CD4-positive, alpha-beta T cell treated with Interleukin-10 for 1 hour (primary cell): ENCODE measurements at places on chromosomes 6 and 20.
A peak's percentile ranks its signal among the peaks of the same experiment; 100 is the strongest.

DNA sequence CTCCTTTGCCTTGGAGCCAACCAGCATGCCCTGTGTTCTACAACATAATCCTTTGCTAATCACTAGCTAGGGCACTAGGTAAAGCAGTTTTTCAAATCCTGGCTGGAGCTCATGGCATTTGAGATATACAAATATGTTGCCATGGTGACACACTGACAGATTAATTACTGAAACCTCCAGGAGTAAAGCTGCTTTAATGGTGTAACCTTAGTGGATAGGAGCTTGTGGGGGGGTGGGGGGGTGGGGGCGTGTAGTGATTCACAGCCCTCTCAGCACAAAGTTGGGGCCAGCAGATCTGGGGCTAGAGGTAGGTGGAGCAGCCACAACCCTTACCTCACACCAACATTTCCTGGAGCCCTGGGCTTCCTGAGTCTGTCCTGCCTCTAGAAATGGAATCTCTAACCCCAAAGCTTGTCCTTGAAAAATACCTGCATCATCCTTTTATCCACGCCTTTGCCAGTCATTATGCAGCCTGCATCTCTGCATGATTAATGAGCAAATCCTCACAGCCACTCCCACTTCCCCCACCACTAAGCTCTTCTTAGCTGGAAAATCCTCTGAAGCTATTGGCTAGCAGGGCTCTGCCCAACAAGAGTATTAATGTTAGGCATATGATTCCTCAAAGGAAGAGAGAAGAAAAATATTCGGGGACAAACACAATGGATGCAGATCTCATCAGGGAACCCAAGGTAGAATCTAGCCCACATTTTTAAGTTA lies 84.5 kb upstream of the PRND start:
- DNase-seq: no peak

DNA sequence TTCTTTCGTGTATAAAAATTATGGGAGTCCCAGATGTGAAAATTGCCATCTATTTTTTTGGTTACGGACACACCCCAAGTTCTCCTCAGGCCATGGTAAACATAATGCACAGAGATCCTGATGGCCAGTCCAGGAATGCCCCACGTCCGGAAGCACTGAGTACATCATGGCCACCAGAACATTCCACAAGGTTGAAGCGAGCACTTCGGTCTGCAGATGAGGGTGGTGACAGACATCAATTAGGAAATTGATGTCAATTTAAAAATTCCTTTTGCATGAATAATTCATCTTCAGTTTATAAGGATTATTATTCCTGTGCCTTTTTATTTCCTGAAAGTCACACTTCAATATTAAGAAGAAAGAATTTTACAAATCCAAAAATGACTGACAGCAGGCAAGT lies 13.2 kb upstream of the EXOC2 start:
- DNase-seq: no peak

- no peak for DNase-seq
Observed at GRCh38 chr20:10067321-10067720, 32.5 kb downstream of the ANKEF1 start.

GRCh38 chr20:4574356-4574690 lies 147.4 kb upstream of the PRND start:
- DNase-seq: no peak

GRCh38 chr6:118207947-118208346 lies 300.9 kb downstream of the SLC35F1 start:
- no peak for DNase-seq

DNA sequence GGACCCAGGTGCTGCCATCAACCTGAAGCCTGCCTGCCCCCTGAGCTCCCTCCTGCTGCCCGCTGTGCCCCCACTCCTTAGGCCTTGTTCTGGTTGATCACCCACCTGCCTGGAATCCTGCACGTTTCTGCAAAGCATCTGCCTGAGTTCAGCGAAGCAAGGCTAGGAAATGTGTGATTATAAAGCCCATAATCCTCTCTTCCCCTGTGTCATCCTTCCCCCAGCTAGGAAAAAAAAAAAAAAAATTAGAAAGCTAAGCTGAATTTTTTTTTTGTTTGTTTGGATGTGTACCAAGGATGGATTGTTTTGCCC lies 93.2 kb downstream of the FOXA2 start:
- DNase-seq: no peak

GRCh38 chr6:7546020-7546369 lies 4.5 kb downstream of the DSP start:
- no peak for DNase-seq

GRCh38 chr6:24908650-24909035 lies 27.1 kb downstream of the RIPOR2 start:
- DNase-seq: no peak

- no peak for DNase-seq
Observed at GRCh38 chr6:40556881-40557280, 30.3 kb downstream of the LRFN2 start.

DNA sequence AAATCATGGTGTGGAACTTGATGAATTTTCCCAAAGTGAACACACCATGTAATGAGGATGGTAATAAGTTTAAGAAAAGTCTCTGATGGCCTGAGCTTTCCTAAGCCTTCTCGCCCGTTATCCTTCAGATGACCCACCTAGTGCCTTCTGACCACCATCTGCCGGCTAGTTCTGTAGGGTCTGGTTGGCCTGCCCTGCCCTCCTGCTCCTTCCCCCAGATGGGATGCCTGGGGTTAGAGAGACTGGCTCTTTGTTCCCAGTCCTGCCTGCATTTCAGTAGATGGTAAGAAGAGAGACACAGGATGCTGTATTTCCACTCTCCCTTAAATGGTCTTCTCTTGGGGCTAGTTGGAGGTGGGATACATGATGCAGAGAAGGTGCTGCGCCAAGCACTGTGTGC lies 43.0 kb downstream of the TIAM2 start:
- DNase-seq: no peak

DNA sequence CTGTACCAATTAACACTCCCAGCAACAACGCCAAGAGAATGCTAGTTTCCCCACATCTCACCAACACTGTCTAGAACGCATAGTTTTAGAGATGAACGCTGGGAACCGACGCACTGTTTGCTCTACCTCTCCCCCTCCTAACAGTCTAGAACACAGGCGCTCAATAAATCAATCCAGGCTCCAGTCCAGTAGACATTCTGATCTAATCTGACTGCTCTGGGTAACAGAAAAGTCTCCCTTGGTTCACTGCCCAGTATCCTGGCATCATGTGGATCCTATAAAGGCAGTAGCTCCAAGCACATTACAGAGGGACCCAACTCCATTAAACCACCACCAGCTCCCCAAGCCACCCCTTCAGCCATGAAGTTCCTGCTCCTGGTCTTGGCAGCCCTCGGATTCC lies at the start of gene DEFB132:
DEFB132 (plus strand) TSS at position 306 of the 400 bp plus-strand sequence; CDS start at position 361, 55 bp downstream.
- no peak for DNase-seq

DNA sequence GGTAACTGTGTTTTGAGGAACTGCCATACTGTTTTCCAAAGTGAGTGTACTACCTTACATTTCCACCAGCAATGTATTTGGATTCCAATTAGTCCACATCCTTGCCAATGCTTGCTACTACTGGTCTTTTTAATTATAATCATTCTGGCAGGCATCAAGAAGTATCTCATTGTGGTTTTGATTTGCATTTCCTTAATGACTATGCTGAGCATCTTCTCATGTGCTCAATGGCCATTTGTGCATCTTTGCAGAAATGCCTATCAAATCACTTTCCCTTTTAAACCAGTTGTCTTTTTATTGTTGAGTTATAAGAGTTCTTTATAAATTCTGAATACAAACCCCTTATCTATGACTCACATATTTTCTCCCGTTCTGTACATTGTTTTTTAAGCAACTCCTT lies 75.9 kb downstream of the ATG5 start:
- no peak for DNase-seq

DNA sequence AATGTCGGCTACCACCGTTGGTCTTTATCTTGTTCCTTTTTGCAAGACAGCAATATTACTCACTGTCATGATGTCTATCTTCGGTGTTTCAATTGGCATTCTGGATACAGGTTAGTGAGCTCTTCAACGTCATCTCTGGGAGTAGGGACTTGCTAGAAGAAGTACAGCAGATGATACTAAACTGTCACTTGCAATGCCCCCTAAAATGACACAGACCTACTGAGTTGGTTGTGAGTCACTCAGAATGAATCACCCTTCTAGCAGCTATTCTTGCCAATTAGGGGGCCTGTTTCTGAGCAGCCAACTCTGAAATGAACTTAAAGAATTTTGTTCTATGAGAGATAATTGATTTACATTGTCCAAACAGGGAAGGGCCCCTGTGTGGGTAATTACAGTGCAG lies 176.5 kb downstream of the SLC16A10 start:
- DNase-seq: no peak

- no peak for DNase-seq
Observed at GRCh38 chr6:46741482-46741881, 5.3 kb upstream of the ANKRD66 start.

DNA sequence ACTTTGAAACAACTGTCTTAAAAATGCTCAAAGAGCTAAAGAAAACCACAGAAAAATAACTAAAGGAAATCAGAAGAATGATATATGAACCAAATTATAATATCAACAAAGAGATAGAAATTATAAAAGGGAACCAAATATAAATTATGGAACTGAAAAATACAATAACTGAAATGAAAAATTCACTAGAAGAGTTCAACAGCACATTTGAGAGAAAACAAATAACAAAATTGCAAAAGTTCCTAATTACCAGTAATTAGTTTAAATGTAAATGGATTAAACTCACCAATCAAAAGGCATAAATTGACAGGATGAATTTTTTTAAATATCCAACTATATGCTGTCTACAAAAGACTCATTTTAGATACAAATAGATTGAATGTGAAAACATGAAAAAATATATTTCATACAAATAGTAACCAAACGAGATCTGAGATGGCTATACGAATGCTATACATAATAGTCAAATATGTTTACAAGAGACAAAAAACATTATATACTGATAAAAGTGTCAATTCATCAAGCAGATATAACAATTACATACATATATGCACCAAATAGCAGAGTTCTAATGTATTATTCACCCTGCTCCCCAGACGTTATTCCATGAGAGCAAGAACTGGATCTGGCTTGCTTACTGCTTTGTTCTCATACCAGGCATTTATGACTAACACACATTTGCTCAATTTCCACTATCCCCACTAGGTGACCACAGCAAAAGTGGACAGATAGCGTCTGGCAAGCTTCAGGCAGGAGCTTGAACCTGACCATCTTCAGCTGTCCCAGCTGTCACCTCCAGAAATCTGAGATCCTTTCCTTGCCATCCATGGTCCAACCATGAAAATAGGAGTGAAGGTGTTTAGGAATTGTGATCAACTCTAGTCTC lies 72.4 kb upstream of the SIRPA start:
- no peak for DNase-seq

GRCh38 chr20:46746956-46747526 lies 37.6 kb downstream of the SLC2A10 start:
- DNase-seq: no peak

- DNase-seq: no peak
Observed at GRCh38 chr6:4472969-4473642, 303.1 kb upstream of the CDYL start.

GRCh38 chr6:78462728-78463127 lies 404.6 kb upstream of the IRAK1BP1 start:
- DNase-seq: no peak

DNA sequence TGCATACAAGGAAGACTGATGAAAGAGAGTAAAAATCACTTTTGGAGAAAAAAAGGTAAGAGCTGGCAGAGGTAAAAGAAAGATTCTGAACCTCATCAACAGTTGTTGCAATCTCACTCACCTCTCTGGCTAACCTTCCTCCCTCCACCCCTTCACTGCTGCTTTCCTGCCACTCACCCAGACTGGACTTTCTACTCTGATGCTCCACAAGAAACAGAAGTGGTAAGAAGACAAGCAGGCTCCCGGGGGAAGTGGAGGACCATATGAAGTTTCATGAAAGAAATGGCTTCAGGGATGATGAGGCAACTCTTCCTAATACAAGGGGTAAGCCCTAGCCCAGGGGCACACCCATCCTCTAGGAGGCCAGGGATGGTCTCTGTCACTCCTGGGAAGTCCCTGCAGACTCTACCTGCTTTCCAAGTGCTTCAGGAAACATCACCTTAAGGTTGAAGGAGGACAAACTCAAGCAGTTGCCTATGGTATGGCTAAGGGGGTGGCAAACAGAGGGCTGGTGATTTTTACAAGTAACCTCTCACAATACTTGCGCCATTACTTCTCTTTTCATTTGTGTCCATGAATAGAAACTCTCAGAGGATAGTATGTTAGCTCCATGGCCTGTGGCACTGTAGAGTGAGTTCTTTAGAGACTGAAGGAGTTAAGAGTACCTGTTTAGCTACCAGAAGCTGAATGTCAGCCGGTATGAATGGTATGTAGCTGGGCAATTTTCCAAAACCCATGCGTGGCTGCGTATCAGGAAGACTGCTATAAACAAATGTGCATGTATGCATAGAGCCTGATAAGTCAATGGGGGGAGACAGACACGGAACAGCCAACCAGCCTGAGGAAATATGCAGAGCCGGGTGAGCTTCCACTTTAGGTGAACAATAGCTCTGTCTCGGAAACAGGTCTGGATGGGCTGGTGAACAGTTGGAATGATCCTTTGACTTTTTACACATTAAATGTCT lies 112.0 kb downstream of the BACH2 start:
- DNase-seq: no peak

DNA sequence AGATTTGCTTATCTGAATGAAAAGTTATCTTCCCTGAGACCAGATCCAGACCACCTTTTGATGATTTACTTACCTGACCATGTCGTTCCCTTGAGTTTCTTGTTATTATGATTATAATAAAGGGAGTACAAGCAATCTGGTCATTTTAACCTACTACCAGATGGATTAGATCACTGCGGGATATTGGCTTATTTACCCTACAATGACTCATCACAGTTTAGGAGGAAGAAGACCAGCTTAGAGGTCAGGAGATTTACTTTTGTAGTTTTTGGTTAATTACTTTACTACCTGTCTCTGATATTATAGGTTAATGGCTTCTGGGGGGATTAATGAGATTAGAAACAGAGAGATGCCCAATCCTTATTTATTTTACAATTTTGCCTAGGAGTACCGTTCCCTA lies 10.7 kb downstream of the PKIB start:
- DNase-seq: no peak

GRCh38 chr6:12196326-12196936 lies 93.7 kb upstream of the EDN1 start:
- no peak for DNase-seq

GRCh38 chr6:169556758-169557548 lies 144.9 kb downstream of the WDR27 start:
- DNase-seq: peak; percentile 8

GRCh38 chr6:2086326-2086965 lies 159.0 kb downstream of the GMDS start:
- DNase-seq: no peak

DNA sequence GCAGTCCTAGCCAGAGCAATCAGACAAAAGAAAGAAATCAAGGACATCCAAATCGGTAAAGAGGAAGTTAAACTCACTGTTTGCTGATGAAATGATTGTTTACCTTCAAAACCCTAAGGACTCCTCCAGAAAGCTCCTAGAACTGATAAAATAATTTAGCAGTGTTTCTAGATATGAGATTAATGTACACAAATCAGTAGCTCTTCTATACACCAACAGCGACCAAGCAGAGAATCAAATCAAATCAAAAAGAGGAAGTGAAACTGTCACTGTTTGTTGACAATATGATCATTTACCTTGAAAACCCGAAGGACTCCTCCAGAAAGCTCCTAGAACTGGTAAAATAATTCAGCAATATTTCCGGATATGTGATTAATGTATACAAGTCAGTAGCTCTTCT lies 21.7 kb downstream of the SERPINB9 start:
- DNase-seq: no peak
